NCI-H146 (cell line): ENCODE measurements at places on chromosomes 1 and 21.

- DNase-seq = peak; percentile 68
These were observed 1.6 kb upstream of the EFNA1 start for GRCh38 chr1:155125946-155126555.

GRCh38 chr1:42934541-42935312 lies 23.9 kb downstream of the SLC2A1 start:
- DNase-seq = no peak

- no peak for DNase-seq
These were observed 147.6 kb downstream of the AJAP1 start for GRCh38 chr1:4802024-4802423.

DNA sequence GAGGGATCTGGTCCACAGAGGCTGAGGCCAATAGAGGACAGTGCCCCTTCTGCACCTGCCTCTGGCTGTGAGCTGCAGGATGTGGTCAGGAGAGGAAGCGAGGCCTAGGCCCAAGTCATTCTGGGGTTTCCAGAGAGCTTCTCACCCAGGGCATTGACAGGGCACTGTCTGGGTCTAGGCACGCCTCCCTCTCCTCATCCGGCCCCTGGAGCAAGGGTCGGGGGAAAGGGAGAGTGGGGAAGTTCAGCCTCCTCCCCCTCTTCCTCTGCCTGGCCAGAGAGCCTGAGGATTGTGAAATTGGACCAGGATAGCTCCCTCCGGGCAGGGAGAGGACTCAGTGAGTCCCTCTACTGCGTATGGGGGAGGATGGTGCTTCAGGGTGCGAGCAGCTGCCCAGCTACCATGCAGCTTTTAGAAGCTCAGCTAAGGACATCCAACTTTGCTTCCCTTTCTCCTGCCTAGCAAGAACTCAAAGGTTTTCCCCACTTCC lies 6.3 kb upstream of the INAVA start:
- DNase-seq = no peak

DNA sequence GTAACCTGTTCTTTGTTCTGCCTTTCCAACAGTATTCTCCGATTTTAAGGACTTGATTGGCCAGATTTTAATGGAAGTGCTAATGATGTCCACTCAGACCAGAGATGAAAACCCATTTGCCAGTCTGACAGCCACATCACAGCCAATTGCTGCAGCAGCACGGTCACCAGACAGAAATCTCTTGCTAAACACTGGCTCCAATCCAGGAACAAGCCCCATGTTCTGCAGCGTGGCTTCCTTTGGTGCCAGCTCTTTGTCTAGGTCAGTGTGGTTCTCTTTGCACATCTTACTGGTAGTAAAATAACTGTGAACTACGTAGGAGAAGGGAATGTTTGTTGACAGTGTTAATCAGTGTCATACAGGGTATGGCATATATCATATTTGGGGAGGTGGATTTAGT lies 72.7 kb downstream of the UBE4B start:
- no peak for DNase-seq

DNA sequence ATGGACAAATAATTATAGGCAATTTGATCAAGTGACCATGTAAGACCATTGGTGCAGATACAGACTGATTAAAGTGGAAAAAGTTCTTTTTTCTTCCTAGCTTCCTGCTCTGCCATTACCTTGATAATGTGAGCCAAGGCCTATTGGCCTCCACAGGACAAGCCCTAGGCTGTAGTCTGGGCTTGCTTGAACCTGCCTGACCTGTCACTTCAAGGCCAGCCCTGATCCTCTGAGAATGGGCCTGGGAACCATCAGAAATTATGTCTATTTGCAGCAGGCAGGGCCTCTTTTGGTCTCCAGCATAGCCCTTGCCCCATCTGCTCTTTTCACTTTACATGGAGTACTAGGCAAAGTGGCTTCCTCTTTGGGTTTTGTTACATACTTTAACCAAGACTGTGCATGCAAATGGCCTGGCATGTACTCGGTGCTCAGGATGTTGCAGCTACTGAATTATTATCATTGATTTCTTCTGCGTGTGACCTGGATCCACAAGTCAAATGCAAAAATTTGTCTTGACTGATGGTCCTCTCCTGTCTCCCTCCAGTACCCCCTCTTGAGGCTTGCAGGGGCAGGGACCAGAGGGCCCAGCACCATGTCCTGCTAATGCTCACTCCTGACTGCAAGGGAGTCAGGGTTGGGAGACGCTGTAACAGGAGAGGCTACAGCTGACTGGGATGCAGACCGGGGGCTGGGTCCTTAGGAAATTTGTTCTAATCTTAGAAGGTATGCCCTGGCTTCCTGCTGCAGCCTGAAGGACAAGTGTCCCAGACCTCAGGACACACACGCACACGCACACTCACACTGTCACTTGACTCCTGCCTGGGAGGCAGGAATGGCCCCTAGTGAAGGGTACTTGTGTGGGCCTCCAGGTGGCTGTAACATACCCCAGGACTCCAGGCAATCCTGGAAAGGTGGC lies 39.4 kb downstream of the RCSD1 start:
- DNase-seq = no peak

- DNase-seq = no peak
These were observed 6.9 kb upstream of the BCL9 start for GRCh38 chr1:147534386-147534785.

DNA sequence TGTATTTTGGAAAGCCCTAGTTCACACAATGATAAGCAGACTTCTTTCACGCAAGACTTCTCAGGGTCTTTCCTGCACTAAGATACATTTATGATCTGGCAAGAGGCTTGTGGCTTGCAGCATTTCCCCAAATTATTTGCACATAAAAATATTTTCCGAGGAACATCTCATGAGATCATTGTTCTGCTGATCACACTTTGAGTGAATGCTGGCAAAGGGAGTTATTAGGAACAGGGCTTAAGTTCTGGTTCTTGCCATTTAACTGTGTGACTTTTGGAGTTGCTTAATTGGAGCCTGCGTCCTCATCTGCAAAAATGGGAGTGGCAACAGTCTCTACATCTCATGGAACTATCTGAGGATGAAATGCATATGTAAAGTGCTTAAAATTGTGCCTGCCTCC lies 50.2 kb downstream of the GADD45A start:
- no peak for DNase-seq

DNA sequence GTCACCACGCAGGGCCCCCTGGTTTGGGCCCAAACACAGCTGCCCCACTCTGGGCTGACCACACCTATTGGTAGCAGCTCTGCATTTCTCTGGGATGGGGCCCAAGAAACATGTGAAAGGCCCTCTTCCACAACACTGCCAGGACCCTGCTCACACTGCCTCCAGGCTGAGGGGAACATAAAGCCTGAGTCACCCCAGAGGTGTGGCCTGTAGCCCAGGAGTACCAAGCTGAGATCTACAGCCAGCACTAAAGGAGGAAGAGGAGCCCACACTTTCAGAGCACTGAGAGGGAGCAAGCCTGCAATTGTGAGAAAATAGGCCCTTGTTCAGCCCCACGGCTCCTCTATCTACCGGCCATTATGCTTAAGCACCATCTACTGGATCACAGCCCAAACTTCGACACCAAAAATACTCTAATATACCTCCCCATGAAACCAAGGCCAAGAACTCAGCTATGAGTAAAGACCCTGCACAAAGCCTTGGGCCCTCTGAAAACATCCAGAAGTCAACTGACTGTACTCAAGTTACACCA lies 14.4 kb upstream of the OR2T10 start:
- DNase-seq = no peak

DNA sequence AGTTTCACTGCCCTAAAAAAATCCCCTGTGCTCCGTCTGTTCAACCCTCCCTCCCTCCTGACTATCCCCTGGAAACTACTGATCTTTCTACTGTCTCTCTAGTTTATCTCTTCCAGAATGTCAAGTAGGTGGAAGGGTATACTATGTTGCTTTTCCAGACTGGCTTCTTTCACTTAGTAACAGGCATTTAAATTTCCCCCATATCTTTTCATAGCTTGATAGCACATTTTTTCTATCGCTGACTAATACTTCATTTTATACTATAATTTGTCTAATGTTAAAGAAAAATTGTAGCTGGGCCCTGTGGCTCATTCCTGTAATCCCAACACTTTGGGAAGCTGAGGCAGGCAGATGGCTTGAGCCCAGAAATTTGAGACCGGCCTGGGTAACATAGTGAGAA lies 142.8 kb downstream of the DSCAM start:
- DNase-seq = no peak
